RCC 7860 (cell line): ENCODE measurements at places on chromosomes 2 and 18.

GRCh38 chr2:160087854-160088745, 25.7 kb upstream of the PLA2R1 start:
- no peak for DNase-seq

DNA sequence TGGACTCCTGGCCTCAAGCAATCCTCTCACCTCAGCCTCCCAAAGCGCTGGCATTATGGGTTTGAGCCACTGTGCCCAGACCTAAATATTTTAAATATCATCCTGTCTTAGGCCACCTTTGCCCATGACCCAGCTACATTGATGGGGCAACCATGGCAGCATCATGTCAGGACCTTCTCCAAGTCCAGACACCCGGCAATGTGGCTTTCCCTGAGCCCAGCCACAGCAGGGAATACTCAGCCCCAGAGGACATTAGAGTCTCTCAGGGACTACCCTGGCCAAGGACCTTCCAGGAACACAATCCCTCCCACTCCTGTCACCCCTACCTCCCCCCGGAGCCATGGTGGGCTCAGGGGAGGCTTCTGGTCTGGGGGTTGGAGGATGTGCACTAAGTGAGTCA, 72.8 kb downstream of the SMAD7 start:
- no peak for DNase-seq

DNA sequence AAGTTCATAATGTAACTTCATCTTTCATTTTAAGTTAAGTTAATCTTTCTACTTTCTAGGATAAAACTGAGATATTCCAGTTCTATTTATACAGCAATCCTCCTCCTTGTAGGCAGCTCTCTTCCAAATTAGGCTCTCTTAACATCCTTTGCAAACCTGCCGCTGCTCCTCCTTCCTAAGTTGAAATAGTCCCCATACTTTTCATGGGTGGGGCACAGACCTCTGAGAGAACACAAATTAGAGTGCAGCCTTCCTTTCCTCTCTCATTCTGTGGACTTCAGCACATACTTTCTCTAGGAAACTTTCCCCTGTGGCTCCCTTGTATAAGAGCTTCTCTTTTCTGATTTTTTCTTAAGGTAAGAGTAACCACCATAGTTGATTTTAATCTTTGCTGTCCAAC, 28.3 kb downstream of the TWSG1 start:
- DNase-seq = no peak

DNA sequence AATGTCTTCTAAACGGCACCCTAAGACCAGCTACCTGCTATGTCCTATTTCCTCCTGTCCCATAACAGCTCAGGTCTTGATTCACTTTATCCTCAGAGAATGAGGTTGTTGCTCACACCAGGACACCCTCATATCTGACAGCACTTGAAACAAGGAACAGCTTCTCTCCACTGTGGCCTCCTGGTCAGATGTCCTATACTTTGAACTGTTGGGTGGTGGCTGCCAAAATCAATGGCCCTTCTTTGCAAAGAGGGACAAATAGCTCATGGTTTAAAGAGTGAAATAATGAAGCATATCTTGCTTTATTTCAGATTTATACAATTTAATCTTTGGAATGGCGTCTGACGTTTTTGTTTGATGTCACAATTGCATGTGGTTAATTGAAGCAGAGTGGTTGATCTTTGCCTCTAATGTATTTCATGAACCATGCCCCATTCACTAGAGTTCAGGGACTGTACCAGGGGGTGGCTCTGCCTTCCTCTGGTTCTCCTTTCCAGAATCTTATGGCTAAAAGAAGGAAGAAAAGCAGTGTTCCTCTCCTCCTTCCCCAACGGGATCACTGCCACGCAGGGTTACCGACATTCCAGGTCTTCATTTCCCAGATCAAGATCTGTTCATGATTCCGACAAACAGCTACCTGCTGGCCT, 24.1 kb upstream of the ZCCHC2 start:
- no peak for DNase-seq

GRCh38 chr18:10878703-10879102, 270.7 kb downstream of the PIEZO2 start:
- no peak for DNase-seq

- DNase-seq = no peak
Observed at GRCh38 chr2:3472966-3473365, 46.4 kb downstream of the ADI1 start.

DNA sequence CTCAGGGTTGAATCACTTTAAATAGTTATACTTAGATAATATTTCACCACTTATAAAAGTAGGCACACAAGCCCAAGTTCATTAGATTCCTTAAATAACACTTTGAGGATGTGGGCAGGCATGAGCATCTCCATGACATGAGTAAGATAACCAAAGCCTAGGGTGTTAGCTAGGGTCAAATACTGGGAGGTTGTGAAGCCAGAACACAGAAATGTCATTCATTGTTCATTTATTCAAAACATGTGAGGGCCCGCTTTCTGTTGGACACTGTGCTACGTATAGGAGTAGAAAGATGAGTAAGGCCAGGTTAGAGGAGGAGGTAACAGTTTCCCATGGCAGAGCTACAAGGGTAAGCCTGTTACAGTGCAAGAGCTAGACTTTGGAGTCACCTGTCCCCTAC, 93.5 kb upstream of the NEDD4L start:
- DNase-seq = no peak

GRCh38 chr2:1350111-1350510, 63.2 kb upstream of the TPO start:
- no peak for DNase-seq

- no peak for DNase-seq
Observed at GRCh38 chr2:48075631-48076030, 169.3 kb upstream of the FBXO11 start.
